Nucleus accumbens (tissue), 56 donors: ENCODE measurements at places on chromosomes 6 and 20.

DNA sequence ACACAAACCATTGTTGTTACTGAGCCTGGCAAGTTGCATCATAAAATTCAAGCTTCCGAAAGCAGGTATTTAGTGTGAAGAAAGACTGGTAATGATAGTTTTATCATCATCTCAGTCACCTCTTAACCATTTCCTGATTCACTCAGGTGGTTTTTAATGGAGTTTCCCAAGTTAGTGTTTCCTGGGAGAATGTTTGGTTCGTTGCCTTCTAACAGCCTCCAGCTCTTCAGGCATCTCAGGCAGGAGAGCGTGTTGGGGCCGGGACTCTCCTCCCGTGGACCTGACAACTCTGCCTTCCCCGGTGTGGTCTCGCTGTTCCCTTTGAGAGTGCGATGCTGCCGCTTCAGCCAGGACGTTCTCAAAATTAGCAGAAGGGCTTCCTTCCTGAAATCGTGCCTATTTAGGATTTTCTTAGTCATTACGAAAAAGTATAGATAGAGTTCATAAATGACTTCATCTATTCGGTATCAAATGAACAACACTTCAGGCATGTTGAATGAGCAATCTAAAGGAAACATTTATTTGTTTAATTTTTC is 105.0 kb upstream of the QKI start:
- no peak for DNase-seq

DNA sequence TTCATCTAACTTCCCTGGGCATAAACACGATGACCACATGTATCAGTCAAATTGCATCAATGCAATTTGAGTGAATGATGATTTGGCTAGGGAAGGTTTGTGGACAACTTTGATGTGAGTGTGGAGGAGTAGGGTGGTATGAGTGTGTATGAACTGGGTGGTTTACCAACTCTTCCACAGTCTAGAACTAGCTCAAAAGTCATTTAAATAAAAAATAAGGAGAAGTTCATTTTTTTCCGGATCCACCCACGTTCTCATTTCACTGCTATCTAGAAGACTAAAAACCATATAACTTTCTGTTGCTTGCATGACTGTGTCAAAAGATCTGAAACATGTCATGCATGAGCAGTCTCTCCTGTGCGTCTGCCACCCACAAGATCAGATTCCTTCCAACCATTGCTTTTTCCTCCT is 23.6 kb downstream of the SLC35D3 start:
- DNase-seq, result no peak

DNA sequence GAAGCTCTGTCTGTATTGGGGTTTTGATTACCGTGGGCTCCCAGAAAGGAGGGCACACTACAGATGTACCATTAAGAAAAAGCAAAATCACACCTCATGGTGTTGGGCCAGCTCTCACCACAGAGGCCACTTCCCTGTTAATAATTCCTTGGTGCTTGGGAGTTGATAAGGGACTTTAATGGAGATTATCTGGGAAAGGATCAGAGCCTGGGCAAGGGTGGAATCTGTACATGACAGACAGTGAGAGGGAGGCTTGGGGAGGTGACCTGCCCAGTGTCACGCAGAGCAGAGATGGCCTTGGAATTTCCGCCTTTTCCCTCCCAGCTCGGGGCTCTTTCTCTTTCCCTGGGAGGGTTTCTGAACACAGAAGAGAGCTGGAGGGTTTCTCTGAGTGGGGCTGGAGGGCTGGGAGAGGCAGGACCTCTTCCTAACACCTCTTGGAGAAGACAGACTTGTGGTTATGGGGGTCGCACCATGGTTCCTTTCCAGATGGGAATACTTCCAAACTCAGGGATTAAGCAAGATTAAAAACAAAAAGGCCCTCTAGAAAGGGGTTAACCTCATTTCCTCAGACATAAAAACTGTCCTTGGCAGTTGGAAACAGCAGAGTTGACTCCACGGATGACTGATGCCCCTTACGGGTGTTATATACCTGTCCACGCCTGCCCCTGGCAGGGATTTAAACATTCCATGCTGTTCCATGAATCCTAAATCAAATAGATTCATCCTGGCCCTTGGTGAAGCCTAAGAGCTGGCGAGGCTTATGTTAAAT is 16.8 kb upstream of the KCNK16 start:
- DNase-seq, result no peak

DNA sequence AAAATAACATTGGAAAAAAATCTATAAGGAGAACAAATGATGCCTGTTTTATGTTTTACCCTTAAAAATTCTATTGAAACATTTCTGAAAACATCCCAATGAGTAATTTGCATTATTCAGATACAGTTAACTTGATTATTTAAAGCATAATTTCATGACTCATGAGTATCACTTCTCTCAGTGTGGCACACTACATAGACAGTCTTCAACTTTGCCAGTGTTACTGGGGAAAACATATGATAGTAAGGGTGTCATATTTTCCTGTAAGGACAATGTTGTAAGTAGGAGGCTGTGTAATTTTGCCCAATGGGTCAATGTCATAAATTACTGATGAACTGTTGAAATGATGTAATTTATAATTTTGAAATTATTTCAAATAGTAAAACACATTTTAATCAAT is 125.5 kb downstream of the PHACTR1 start:
- DNase-seq, result no peak

DNA sequence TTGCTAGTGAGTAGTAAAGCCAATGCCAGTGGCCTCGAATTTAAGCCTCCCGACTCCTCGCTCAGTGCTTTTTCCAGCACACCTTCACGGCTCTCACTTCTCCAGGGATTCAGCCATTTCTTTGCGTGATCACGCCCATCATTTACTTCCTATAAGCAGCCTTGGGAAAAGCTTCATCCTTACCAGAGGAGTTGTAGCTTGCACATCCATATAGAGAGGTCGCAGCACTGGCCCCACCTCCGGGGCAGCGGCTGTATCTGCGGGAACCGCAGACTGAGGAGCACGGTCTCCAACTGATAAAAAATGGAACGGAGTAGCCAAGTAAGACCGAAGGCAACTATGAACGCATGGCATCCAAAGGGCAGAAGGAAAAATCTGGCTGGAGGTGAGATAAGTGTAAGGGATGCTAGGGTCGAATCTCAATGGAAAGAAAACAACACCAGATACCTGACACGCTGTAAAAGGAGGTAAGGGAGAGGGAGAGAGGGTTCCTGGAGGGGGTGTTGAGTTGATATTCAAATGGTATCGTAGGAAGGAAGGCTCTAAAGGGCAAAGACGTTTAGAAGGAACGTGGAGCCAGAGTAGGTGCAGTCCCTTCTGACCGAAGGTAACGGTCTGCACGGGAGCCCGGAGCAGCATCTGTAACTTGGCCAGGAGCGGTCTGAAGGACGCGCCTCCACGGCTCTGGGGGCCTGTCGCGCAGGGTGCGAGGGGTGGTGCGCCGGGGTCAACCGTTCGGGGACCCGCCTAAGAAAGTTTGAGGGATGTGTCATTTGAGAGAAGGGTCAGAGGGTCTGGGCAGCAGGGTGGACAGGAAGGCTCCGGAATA is 640 bp downstream of the NFS1 start:
- no peak for DNase-seq

- no peak for DNase-seq
These were observed 65.3 kb downstream of the MTHFD1L start for GRCh38 chr6:150930841-150931240.

- no peak for DNase-seq
These were observed 280.9 kb downstream of the CDH26 start for GRCh38 chr20:60238992-60239660.
